Cerebellar nuclear complex (tissue), 1 donor: ENCODE measurements at places on chromosomes 16 and 17.

- DNase-seq = no peak
These were observed 141.1 kb downstream of the CCDC182 start for GRCh38 chr17:57603978-57604377.

GRCh38 chr16:49673442-49673841, 182.5 kb downstream of the ZNF423 start:
- DNase-seq = no peak

DNA sequence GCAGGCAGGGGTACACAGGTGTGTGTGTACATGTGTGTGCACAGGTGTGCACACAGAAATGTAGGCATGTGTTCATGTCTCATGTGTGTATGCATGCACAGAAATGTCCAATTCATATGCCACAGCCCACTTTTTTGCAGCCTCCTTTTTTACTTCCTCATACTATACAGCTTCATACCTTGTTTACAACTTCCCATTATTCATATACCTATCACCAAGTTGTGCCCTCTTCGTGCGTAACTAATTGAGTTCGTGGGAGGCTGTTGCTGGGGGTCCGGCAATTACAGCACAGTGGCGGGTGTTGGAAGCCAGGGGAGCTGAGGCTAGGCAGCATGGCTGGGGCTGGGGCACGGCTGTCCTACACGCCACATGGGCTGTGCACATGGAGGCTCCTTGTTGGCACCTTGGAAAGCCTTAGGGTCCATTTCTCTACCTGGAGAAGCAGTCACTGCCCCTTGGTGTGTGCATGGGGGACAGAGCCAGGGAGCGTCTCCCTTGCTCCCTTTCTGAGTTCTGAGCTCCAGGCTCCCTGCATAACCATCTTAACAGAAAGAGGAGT, 266.7 kb downstream of the ENGASE start:
- DNase-seq = no peak

DNA sequence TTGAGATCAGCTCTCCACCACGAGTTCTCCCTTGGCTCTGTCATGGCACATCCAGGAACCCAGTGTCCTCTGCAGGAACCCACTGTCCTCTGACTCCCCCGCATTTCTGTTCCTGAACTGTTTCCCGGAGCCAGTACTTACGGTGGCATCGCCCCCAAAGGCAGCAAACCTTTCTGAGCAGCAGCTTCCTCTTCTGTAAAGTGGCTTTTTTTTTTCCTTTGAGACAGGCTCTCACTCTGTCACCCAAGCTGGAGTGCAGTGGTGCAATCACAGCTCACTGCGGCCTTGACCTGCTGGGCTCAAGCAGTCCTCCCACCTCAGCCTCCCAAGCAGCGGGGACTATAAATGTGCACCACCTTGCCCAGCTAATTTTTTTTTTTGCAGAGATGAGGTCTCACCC, 32.2 kb downstream of the NAGPA start:
- no peak for DNase-seq

DNA sequence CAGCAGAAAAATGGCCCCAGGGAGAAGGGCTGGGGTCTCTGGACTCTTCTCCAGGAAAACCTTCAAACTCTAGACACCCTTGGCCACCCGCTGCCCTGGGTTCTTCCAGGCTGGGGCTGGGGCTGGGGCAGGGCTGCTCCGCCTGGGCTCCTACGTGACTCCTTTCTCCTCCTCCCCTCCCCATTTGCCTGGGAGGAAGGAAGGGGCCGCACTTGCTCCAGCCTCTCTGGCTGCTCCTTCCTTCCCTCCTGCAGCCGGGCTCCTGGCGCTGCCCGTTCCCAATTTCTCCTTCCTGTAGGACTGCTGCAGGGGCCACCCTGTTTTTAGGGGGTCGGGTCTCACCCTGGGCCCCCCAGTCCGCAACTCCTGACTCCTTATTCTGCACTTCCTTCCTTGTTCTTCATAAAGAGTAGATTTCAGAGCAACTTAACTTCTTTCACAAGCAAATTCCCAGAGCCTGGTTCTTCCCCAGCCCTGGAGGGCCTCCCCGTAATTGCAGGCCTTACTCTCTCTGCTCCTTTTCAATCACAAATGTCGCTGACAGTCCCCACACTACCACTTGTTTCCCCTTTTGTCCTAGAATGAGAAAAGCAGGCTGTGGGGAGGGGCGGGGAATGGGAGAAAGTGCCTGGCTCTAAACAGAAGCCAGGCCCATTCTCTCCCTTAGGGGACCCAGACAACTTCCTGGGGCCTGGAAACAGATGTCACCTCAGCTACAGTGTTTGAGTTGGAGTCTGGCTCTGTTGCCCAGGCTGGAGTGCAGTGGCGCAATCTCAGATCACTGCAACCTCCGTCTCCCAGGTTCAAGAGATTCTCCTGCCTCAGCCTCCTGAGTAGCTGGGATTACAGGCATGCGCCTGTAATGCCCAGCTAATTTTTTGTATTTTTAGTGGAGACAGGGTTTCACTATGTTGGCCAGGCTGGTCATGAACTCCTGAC, 137.8 kb downstream of the ENGASE start:
- no peak for DNase-seq

GRCh38 chr17:50787106-50787505, 19.8 kb upstream of the ANKRD40CL start:
- no peak for DNase-seq

GRCh38 chr17:44967026-44967906, 837 bp downstream of the C1QL1 start:
- DNase-seq = no peak

- no peak for DNase-seq
These were observed 1012.4 kb downstream of the KCNJ18 start for GRCh38 chr17:22704674-22705073.

DNA sequence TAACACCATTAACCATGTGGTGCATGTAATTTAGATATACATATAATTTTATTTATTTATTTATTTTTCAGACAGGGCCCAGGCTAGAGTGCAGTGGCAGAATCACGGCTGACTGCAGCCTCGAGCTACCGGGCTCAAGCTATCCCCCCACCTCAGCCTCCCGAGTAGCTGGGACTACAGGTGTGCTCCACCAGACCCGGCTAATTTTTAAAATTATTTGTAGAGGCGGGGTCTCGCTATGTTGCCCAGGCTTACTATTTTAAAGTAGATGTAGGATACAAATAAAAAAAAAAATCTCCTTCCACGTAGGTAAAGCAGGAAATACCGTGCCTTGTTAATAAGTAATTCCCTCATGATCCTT, 446 bp upstream of the COQ7 start:
- DNase-seq = no peak

- DNase-seq = no peak
These were observed 8.5 kb downstream of the OSBPL7 start for GRCh38 chr17:47813077-47813476.

- no peak for DNase-seq
These were observed 3.3 kb upstream of the KRTAP4-4 start for GRCh38 chr17:41163828-41164227.

DNA sequence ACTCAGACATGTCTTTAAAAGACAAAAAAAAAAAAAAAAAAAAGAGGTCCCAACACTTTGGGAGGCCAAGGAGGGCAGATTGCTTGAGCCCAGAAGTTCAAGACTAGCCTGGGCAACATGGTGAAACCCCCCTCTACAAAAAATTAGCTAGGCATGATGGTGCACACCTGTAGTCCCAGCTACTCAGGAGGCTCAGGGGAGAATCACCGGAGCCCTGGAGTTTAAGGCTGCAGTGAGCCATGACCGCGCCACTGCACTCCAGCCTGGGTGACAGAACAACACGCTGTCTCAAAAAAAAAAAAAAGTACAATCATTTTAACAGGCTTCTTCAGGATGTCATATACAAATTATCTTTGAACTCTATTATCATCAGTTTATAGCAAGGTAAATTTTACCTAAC, 22.0 kb downstream of the C16orf87 start:
- DNase-seq = no peak

- DNase-seq = no peak
These were observed 2.2 kb upstream of the CHD3 start for GRCh38 chr17:7886227-7887037.

- DNase-seq = no peak
These were observed 3.3 kb downstream of the POLR3E start for GRCh38 chr16:22300427-22301071.

- DNase-seq = no peak
These were observed 14.7 kb downstream of the RFFL start for GRCh38 chr17:35048685-35049379.

DNA sequence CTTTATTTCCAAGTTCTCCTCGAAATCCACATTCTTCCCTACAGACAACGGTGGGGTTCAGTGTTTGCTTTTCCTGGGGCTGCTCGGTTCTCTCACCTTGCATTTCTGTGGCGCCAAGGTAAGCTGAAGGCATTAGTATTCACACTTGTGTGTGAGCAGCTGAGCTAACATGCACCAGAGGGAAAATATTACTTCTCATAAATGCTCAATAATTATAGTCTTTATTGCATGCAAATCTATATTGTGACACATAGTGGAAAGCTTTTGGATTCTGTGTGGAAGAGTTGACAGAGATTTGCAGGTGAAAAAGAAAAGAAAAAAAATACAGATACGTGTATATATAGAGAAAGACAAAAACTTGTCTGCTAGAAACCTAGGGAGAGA, 411.8 kb downstream of the MAF start:
- DNase-seq = no peak

GRCh38 chr16:11254913-11255736, 879 bp downstream of the SOCS1 start:
- no peak for DNase-seq

DNA sequence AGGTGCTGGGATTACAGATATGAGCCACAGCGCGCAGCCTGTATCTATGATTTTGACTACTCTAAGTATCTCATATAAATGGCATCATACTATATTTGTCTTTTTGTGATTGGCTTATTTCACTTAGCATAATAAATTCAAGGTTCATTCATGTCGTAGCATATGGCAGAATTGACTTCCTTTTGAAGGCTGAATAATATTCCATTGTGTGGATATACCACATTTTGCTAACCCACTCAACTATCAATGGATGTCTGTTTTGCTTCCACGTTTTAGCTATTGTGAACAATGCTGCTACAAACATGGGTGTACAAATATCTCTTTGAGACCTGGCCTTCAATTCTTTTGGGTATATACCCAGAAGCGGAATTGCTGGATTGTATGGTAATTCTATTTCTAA, 10.1 kb downstream of the PLXDC1 start:
- DNase-seq = no peak

DNA sequence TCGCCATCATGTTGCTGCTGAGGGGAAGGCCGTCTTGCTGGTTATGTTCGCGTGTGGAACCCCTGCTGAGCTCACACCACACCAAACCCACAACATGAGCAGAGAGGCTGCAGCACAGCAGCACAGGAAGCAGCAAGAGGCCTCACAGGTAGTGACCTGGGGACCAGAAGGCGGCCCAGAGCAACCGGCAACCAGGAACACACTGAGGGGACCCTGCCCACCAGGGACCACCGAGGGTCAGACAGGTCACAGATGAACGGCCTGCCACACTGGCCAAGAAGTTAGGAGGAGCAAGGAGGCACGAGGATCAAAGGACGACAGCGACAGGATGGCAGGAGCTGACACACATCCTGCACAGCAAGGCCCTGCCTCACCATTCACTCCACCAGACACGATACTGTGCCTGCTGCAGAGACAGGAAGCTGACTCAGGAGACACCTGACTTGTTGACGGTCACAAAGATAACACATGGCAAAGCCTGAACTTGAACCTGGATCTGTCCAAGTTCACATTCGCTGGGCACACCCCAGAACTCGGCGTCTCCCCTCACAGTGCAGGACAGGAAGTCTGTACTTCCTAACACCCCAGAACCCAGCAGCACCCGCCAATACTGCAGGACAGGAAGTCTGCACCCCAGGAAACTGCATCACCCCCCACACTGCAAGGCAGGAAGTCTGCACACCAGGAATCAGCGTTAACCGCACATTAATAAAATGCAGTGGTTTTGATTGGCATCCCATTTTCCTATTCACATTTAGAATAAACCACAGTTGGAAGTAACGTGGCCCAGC, 98.5 kb downstream of the ZNF778 start:
- no peak for DNase-seq

DNA sequence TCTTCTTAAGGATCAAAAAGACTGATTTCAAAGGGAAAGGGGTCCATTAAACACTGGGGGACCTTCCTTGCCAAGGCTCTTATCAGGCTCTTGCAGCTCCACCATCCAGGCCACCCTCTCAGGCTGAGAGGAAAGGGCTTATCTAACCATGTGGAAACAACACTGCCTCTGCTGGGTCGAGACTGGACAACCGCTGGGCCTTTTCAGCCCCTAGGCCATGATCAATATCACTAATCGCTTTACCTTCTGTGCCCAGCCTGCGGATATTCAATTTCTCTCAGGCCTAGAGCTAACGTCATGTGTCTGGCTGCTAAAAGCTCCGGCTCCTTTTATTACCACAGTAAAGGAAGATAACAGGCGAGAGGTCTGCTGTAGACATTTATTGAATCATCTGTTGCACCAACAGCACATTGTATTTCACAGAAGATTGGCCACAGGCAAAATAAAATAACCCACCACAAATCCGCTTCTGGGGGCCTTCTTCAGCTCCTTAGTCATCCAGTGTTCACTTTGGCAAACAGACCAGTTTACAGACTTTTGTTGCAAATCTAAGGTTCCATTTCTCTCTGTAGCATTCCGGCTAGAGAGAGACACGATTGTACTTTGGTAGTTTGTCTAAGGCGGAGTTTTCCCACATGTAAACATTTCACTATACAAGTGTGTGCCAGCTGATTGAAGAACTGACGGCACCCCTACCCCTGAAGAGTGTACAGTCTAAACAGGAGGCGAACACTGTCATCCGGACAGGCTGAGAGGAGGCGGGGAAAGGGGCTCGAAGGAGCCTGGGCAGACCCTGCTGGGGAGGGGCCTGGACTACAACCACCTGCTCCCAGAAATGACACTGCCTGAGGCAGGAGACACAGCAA, 13.9 kb downstream of the CYB561 start:
- DNase-seq = no peak
